Naive B cell (primary cell): ENCODE measurements at places on chromosomes 2 and 18.
A peak's percentile ranks its signal among the peaks of the same experiment; 100 is the strongest.

- DNase-seq, result peak; percentile 83
Measured at GRCh38 chr2:73984203-73984921, at the start of gene TET3. Gene TET3 (plus strand): TSS chr2:73984910. CDS start chr2:73986404, 1,494 bp downstream.

DNA sequence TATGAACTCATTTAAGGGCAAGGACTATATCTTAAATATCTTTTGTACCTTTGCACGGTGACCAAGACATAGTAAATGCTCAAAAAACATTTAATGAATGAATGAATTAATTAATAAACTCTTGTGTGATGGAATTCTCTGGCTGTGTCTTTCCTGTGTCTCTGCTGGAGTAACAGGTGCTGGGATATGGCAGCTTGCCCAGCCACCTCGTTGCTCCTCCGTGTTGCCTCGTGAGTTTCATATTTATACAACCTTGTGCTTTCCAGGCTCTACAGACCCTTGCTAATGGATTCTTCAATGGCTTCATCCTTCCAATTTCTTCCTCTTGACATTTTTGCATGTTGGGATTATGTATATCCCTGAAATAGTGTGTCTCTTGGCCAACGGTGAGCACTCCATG is 30.4 kb downstream of the CTAGE1 start:
- no peak for DNase-seq

- no peak for DNase-seq
Measured at GRCh38 chr2:200329798-200330197, 23.3 kb downstream of the SPATS2L start.

GRCh38 chr2:100812116-100812515 is 7.8 kb upstream of the NPAS2 start:
- DNase-seq, result no peak

DNA sequence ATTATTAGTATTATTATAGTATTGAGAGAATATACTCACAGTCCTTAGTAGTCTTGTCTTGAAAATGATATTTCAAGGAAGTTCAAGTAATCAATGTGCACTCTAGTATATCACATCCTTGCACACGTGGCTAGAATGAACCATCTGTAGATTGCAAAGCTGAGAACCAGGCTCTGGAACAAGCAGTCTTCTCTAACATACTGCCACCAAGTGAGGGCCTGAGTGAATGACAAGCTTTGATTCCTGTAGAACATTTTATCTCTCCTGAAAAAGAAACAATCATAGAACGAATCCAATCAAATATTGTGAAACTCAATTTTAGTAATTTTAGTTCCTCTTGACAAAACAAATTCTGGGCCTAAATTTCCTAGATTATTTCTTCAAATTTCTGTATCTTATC is 55.3 kb upstream of the SULT1C3 start:
- no peak for DNase-seq

- DNase-seq, result no peak
Measured at GRCh38 chr2:157722580-157723234, 94.0 kb upstream of the ACVR1C start.

DNA sequence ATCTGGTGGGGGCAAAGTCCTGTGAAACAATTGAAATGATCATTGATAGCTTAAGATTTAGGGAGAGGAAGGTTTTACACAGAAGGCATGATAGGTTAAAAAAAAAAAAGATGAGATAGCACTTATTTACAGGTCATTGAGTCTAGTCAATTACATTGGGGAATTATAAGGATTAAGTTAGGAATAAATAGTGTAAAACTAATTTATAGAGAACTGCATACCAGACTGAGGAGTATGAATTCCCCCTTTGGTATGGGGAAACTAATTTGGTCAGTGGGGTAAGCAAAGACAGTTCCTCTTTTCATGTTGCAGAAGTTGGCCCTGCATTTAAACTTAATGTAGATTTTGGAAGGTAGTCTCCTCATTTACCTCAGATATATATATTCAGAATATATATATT is 10.8 kb downstream of the GLS start:
- peak; percentile 53 for DNase-seq

GRCh38 chr18:51188024-51188701 is 9.3 kb downstream of the MEX3C start:
- no peak for DNase-seq
